ENCODE measurements at places on chromosomes 4 and X.

- DNase-seq, result no peak
Observed at GRCh38 chr4:74097631-74098426, 1.2 kb downstream of the CXCL2 start.

DNA sequence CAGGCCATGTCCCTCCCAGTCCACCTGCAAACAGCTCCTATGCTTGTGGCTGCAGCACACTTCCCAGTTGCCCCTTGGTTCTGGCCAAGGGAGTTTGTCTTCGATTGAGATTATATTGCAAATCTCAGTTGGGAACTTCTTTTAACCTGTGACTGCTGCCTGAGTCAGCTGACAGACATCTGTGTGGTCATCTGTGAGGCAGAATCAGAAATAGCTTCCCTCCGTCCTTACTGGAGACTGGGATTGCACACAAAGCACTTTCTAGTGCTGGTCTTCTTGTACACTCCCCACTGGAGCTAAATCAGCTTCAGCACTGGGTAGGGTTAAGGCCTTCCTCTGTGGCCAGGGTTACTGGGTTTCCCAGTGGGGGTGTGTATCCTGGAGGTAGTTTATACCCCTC is 34.3 kb downstream of the ZNF330 start:
- no peak for DNase-seq

DNA sequence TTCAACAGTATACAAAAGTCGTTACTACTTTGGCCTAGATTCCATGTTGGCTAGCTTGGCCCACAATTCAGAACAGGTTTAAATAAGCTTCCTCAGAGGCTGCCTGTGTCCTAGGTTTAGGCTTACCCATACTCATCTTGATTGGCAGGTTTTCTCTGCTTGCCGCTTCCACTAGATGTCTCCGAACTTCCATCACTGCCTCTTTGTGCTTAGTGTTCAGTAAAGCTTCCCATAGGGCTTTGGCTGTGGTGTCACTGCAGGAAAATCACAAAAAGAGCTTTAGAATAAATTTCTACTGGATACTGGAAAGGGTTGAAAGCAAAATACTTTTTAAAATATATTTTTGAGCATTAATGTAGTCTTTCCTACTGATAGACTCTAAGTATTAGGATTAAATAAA is 52.4 kb downstream of the SCFD2 start:
- DNase-seq, result no peak

- DNase-seq, result peak; percentile 68
Observed at GRCh38 chr4:5998333-5998936, 19.8 kb downstream of the C4orf50 start.

GRCh38 chr4:38818441-38818976 is 13.9 kb upstream of the TLR1 start:
- DNase-seq, result no peak

DNA sequence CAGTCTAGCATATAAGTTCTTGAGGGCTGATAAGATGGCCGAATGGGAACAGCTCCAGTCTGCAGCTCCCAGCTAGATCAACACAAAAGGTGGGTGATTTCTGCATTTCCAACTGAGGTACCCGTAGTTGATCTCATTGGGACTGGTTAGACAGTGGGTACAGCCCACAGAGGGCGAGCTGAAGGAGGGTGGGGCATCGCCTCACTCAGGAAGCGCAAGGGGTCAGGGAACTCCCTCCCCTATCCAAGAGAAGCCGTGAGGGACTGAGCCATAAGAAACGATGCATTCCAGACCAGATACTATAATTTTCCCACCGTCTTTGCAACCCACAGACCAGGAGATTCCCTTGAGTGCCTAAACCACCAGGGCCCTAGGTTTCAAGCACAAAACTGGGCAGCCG is 109.0 kb downstream of the RPS6KA6 start:
- no peak for DNase-seq

DNA sequence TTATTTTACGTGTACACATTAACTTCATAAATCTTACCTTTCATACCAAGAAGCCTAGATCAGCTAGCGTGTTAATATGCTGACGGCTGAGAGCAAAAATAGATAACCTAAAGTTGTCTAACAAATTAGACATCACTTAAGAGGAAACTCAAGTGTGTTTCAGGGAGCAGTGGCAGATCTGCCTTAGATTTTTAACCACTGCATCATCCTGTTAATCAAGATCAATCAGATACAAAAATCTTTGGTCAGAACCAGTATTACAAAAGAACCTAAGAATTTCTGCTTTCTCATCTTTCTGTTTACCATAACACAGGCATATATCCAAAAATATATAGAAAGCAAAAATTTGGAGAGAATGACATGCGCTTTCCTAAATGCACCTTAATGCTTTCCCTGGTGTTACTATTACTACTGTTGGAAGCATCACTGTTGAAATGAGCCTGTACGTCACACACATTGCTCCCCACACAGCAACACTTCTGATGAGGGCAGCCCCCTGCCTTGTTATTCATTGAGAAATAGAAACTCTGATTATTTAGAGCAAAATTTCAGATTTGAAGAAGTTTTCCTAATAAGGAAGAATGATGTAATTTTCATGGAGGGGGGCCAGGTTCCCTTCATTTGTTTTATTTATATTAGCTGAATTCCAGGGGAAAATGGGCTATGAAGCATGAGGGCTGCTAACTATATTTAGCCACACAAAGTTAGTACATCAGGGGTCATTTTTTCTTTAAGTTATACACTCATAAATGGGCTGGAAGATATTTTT is 152.3 kb downstream of the CBR4 start:
- DNase-seq, result no peak

GRCh38 chr4:177485528-177485927 is 43.3 kb upstream of the AGA start:
- DNase-seq, result no peak

- DNase-seq, result no peak
Observed at GRCh38 chrX:129732857-129733256, 5.9 kb upstream of the XPNPEP2 start.

DNA sequence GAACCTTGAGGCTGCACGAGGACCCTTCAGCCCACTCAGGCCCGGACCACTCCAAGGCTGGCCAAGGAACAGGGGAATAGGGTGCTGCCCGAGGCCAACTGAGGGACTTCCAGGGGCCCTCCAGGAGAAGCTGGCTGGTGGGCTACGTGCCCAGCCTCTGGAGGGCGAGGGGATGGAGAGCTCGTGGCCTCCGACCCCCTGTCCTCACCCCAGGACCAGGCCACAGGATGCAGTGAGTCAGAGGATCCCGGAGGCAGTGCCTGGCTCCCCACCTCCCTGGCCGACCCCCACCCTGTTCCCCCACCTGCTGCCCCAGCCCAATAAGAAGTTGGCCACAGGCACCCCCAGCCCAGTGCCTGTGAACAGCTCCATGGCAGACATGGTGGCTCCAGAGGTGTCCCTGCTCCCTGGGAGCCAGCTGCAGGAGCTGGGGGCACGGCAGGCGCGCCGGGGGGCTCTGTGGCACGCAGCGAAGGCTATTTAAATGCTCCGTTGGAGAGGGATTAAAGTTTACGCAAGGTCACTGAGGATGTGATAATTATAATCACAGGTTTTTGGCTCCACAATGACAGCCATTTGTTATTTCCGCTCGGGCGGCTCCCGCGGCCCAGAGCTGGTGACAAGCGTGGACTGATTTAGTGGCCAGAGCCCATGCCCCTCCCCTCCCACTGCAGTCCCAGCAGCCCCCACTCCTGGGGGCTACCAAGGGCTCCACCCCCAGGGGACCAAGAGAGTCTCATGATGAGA is 95.7 kb upstream of the NKX1-1 start:
- no peak for DNase-seq

Data from cerebellar nuclear complex (tissue), 1 donor.